ENCODE measurements at places on chromosomes 11 and 22.

GRCh38 chr11:35812828-35813227 lies 131.0 kb upstream of the LDLRAD3 start:
- DNase-seq, result no peak

DNA sequence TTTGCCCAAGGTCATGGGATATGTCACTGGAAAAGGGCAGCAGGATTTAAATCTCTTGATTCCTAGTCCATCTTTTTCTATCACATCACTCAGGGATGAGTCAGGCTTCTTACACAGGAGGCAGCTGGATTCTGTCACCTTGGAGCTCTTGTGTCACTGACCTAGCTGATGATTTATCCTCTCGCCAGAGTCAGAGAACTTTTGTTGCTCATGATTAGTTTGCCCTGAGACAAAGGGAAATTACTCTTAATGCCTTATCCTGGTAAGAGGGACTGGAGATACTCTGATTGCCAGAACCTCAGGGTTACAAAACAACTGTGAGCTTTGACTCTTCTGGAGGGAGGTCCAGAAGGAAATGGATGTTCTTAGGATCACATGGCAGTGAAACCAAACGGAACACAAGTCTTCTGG lies 10.1 kb downstream of the COA4 start:
- no peak for DNase-seq

DNA sequence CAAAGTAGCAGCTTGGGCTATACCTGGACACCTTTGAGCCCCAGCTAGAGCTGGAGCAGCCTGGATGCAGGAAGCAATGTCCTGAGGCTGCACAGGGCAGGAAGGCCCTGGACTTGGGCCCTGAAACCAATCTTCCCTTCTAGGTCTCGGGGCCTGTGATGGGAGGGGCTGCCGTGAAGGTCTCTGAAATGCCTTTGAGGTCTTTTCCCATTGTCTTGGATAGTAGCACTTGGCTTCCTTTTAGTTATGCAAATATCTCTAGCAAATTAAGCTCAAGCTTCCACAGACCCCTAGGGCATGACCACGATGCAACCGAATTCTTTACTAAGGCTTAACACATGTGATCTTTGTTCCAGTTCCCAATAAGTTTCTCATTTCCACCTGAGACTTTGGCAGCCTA lies 40.0 kb downstream of the LINC01488 start:
- no peak for DNase-seq

DNA sequence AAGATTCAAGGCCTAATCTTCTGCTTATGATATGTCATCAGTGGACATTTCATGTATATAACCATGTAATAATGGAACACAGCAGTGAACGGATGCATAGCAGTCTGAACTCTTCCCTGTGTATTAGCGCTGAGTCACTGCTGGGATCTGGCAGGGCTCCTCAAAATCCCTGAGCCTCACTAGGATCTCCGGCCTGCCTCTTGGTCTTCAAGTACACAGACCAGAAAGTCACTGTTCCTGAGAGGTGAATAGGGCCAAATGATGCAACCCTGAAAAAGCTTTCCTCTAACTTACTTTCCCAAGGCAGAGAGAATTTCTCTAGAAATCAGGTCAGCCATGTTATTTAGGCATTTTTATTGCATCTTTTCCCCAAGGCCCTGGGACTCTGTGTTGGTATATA lies 35.0 kb downstream of the POU2AF1 start:
- no peak for DNase-seq
